HFFc6 (cell line): ENCODE measurements at places on chromosomes 2 and 18. TPM values are rescaled to one million over a fixed set of nuclear protein-coding genes. Genes with fewer than 3 reads are reported as not detected.

DNA sequence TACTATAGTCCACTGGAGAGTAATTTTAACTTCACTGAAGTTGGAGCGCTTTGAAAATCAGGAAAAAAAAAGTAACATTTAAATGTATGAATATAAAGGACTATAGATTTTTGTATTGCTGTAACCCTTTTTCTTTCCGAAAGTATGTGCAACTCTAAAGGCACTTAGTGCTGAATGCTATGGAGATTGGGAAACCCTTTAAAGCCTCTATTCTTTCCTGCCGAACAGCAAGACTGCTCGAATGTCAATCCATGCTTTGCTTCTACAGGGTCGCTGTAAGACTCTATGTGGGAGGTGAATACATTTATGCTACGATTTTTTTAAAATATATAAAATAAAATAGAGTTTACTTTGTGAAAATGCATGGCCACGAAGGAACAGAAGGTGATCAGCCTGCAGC lies 825 bp downstream of the GRB14 start:
- peaks cover 30% of the 10 kb centered on the region for H3K4me1 ChIP-seq
- no peaks in the 10 kb centered on the region for H3K36me3 ChIP-seq
- no peak for DNase-seq
- H3K27me3 ChIP-seq = peaks cover 18% of the 10 kb centered on the region

DNA sequence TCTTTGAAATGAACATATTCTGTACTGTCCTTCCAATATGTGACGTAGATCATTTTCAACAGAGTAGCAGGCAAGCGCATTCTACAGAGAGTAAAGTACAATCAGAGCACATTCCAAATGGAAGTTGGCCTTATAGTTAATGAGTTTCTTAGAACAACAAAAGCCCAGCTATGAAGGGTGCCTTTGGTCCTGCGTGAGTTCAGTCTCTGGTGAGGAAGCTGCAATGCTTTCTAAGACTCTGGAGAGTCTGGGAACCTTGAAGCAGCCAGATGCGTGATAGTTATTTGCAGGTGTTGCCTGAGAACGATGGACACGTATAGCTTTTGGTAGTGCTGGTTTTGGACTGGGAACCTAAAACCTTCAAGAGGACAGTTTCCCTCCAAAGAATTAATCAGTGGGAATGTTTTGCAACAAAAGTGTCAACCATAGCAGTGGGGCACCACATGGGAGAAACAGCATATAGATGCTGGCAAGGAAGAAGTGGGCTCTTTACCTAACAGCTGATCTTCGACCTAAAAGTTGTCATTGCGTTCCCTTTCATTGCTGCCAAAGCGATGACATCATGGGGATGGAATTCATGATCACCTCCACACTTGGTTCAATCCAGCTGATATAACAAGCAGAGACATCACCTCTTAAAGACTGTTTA lies 9.3 kb upstream of the SNORC start:
- DNase-seq = no peak
- H3K36me3 ChIP-seq = peaks cover 47% of the 10 kb centered on the region
- no peak overlapping the region for H3K4me3 ChIP-seq
- H3K4me1 ChIP-seq = peaks cover 27% of the 10 kb centered on the region
- peaks cover 1% of the 10 kb centered on the region for H3K27me3 ChIP-seq

DNA sequence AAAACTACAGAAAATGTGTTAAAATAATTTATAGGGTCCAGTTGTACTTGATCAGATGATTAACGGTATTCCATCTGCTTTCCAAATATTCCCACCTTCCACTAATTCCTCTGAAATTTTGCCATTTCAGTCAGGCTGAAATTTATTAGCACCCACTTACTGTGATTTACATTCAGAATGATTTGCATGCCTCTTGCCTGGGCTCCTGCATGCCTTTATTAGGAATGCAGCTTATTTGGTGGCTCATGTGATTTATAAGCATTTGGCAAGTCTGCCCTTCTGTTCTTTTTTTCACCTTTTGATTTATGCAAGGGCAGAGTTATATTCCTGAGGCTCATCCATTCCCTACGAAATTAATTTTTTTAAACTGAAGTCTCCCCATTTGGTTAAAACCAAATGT lies 1594.5 kb upstream of the PIK3C3 start:
- DNase-seq = no peak
- no peak overlapping the region for H3K4me3 ChIP-seq
- no peaks in the 10 kb centered on the region for H3K36me3 ChIP-seq

- H3K27me3 ChIP-seq = peaks cover 2% of the 10 kb centered on the region; the same call in 1 of the 2 replicates
- no peak overlapping the region for H3K27ac ChIP-seq
- H3K4me3 ChIP-seq = no peak overlapping the region
- peaks cover 21% of the 10 kb centered on the region for H3K36me3 ChIP-seq
- DNase-seq = no peak
- no peaks in the 10 kb centered on the region for H3K4me1 ChIP-seq
Observed at GRCh38 chr2:228458364-228458763, 276.9 kb upstream of the SPHKAP start.

DNA sequence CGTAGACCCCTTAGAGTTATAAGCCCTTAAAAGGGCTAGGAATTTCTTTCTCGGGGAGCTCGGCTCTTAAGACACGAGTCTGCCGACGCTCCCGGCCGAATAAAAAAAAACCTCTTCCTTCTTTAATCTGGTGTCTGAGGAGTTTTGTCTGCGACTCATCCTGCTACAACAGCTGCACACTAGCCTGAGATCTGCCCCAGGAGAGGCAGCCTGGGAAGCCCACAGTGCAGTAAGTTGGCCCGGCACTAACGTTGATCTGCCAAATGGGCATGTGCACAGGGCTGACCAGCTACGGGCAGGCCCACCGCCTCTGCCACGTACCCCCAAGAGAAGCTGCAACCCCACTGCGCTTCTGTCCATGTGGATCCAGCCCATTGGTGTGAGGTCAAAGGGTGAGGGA lies 8.4 kb upstream of the LIMS2 start:
- 0 out of 2 replicates have a peak, but pooled peaks cover 3% of the 10 kb centered on the region for H3K36me3 ChIP-seq
- H3K27me3 ChIP-seq = peaks cover 5% of the 10 kb centered on the region
- peaks cover 23% of the 10 kb centered on the region for H3K4me1 ChIP-seq

DNA sequence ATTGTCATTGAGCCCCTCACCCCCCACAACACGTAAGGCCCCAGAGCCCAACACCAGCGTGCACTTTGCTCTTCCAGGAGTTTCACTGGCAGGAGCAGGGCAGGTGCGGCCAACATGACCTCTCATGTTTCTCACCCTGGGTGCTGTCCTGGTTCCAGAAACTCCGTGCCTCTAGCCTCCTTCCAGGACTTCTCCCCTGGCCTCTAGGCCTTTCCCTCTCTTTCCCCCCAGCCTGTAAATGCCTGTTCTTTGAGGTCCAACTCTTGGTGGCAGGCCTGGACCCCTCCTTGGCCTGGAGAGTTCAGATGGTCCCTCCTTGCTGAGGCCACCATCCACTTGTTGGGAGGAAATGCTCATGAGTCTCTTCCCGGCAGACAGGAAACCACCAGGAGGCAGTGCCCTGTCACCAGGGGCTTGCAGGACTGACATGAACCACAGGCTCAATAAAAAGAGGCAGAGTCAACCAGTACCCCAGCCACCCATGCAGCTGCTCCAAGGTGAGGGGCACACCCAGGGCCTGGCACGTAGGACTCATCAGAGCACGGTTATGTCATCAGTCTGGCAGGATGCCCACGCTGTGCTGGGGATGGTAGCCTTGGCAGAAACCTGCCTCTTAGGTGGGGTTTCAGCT lies 1.5 kb downstream of the MALL start:
- H3K27me3 ChIP-seq = peaks cover 6% of the 10 kb centered on the region
- peaks cover 35% of the 10 kb centered on the region for H3K4me1 ChIP-seq
- H3K36me3 ChIP-seq = peaks cover 32% of the 10 kb centered on the region
- peak; percentile 37 for DNase-seq
- H3K4me3 ChIP-seq = peak overlapping the region; percentile 82
- no peak overlapping the region for H3K27ac ChIP-seq

DNA sequence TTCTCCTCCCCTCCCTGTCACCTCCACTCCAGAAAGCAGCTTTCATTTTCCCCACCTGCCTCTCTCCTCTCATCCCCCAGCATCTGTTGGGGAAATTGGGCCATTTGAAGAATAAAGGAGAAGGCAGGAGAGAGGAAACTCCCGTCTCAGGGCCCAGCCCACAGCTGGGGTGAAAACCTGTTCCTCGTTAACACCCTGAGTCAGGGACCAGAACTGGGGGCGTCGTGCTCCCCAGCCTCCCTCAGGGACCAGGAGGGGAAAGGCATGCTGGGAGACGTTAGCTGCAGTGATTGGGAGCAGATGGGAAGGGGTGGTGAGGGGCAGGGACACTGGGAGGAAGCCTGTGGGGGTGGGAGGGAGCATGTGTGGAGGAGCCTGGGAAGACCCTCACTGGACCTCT lies 251.3 kb downstream of the DYSF start:
- H3K4me3 ChIP-seq = no peak overlapping the region
- no peak for DNase-seq
- no peaks in the 10 kb centered on the region for H3K4me1 ChIP-seq
- no peak overlapping the region for H3K27ac ChIP-seq
- H3K27me3 ChIP-seq = peaks cover 51% of the 10 kb centered on the region

DNA sequence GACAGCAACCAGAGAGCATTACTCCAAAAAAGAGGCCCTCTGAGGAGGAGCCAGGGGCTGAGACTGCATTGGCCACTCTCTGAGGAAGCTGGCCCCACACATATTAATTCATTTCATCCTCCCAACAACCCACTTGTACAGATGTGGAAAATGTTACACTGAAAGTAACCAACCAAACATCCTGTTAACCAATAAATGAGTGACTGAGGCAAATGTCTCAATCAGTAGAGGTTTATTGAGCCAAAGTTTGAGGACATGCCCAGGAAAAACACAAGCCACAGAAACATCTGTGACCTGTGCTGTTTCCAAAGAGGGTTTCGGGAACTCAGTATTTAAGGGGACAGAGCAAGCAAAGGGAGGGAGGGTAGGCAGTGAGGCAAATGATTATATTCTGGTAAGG lies 53.0 kb downstream of the SKA1 start:
- peaks cover 3% of the 10 kb centered on the region for H3K27me3 ChIP-seq
- H3K4me1 ChIP-seq = no peaks in the 10 kb centered on the region
- no peak overlapping the region for H3K27ac ChIP-seq

DNA sequence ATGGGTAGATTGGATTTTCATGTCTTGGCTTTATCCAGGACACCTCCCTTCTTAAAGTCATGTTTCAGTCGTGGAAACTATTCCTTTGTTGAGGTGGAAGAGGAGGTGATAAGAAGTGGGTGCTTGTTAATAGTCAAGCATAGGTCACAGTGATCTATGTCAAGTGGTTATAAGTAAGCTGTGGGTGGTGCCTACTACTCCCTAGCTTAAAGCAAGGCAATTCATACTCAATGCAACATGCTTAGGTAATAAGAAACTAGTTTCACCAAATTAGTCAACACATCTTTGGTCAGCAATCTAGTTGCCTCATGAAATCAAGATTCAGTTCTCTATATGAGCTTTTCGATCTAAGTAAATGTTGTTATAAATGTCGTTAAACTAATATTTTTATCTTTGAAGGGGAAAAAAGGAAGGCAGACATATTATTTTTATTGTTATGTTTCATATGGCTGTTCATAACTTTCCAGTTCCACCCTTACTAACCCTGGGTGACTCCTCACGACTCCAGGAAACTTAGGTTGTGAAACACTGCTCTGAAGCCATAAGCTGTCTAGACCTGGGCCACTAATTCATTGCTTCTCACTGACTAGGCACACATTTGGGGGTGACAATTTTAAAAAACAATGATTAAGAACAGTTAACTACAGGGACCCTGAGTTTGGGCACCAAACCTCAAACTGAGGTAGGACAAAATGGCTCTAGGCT lies 5.8 kb upstream of the ABCB11 start:
- no peaks in the 10 kb centered on the region; the same call in 1 of the 2 replicates for H3K27me3 ChIP-seq
- no peak overlapping the region for H3K4me3 ChIP-seq
- DNase-seq = no peak
- H3K4me1 ChIP-seq = no peaks in the 10 kb centered on the region
- peaks cover 5% of the 10 kb centered on the region; the same call in 1 of the 2 replicates for H3K36me3 ChIP-seq
- no peak overlapping the region for H3K27ac ChIP-seq

DNA sequence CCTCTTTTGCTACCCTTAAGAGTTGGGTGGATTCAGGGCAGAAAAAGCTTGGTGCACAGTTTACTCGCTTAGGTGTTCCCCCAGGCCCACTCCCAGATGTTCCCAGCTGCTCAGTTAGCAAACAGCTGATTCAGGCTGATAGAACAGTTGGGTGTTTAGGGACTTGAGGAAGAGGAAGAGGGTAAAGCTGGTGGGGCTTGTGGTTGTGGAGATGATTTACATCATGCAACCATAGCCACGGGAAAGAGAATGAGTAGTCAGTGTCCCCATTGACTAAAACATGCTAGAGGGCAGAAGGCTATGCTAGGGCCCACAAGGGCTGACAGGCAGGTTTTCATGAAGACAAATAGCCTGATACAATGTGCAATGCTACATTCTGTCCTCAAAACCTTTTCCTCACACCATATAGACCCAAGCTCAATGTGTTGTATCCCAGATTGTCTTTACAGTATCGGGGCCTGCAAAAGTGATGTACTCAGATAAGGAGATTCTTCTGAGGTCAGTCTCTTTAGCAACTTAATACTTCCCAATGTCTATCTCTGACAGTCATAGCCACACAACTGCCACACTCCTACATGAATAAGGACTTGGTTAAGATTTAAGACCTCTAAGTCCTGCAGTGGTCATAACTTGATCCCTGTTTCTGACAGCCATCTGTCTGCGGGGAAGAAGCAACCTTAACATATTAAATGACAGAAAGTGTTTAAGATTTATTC lies 15.6 kb downstream of the COLEC12 start:
- H3K36me3 ChIP-seq = peaks cover 8% of the 10 kb centered on the region; the same call in 1 of the 2 replicates
- no peak overlapping the region for H3K4me3 ChIP-seq
- peaks cover 30% of the 10 kb centered on the region for H3K27me3 ChIP-seq
- H3K27ac ChIP-seq = no peak overlapping the region
- no peak for DNase-seq

- H3K36me3 ChIP-seq = no peaks in the 10 kb centered on the region
- H3K4me1 ChIP-seq = no peaks in the 10 kb centered on the region
- H3K27me3 ChIP-seq = peaks cover 20% of the 10 kb centered on the region
- H3K27ac ChIP-seq = no peak overlapping the region
- H3K4me3 ChIP-seq = no peak overlapping the region
Observed at GRCh38 chr2:7952046-7952745, 729.7 kb upstream of the ID2 start.

DNA sequence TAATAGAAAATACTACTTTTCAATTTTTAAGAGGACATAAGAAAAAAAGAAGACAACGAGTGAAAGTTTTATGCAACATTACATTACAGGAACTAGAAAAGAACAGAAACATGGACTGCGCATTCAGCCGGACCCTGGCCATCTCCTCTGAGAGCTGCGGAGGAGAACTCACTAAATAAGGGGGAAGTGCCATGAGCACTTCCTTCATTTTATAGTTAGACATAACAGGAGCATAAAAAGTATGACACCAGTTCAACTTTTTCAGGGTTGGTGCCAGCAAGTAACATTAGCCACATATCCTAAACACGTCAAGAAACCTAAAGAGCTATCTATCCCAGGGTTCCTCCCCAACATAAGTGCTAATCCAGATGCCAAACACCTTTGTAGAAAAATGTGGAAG lies 78.0 kb upstream of the SERTAD2 start:
- DNase-seq = no peak
- peak overlapping the region; percentile 88; the same call in 1 of the 2 replicates for H3K4me3 ChIP-seq
- peaks cover 46% of the 10 kb centered on the region for H3K4me1 ChIP-seq
- H3K27ac ChIP-seq = peak overlapping the region; percentile 94

GRCh38 chr2:10006236-10007161 lies 36.9 kb upstream of the KLF11 start:
- peak; percentile 27 for DNase-seq
- no peak overlapping the region for H3K27ac ChIP-seq
- H3K4me3 ChIP-seq = no peak overlapping the region
- peaks cover 24% of the 10 kb centered on the region for H3K4me1 ChIP-seq

GRCh38 chr18:61602836-61603235 lies 269.6 kb downstream of the CDH20 start:
- DNase-seq = peak; percentile 52
- no peaks in the 10 kb centered on the region; the same call in 1 of the 2 replicates for H3K27me3 ChIP-seq
- H3K4me3 ChIP-seq = peak overlapping the region; percentile 38
- H3K36me3 ChIP-seq = peaks cover 57% of the 10 kb centered on the region
- H3K4me1 ChIP-seq = peaks cover 96% of the 10 kb centered on the region
- H3K27ac ChIP-seq = peak overlapping the region; percentile 94

LIMS4 gene
- 1.1 to 2.0 TPM (median 1.2 TPM) in 3 replicates for total RNA-seq

C2orf92 gene
- total RNA-seq = 1.1 to 2.7 TPM (median 2.2 TPM) in 3 replicates

GPR45 gene
- not detected in 3 replicates for total RNA-seq

ANTXR1 gene
- total RNA-seq = 94.7 to 129 TPM (median 113 TPM) in 3 replicates

GRB14 gene
- total RNA-seq = not detected in 3 replicates
